ENCODE measurements at places on chromosomes 2 and 18. TPM values are rescaled to one million over a fixed set of nuclear protein-coding genes. Genes with fewer than 3 reads are reported as not detected.
A peak's percentile ranks its signal among the peaks of the same experiment; 100 is the strongest.

ABCG8 gene
- polyA plus RNA-seq = 10.5 TPM

LYG2 gene
- 0.10 TPM for polyA plus RNA-seq

DNA sequence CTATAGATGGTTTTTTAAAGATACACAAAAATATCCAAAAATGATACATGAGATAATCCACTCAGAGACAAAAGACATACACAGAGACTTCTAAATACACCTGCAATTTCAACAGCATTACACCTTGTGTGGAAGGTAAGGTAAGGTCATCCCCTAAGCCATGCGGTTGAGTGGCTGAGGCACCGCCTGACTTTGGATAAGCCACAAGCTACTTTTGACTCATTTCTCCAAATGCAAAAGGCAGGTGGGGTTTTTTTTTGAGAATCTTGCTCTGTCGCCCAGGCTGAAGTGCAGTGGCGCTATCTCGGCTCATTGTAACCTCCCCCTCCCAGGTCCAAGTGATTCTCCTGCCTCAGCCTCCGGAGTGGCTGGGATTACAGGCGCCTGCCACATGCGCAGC, 13.1 kb downstream of the AP1S3 start:
- DNase-seq = no peak

DNA sequence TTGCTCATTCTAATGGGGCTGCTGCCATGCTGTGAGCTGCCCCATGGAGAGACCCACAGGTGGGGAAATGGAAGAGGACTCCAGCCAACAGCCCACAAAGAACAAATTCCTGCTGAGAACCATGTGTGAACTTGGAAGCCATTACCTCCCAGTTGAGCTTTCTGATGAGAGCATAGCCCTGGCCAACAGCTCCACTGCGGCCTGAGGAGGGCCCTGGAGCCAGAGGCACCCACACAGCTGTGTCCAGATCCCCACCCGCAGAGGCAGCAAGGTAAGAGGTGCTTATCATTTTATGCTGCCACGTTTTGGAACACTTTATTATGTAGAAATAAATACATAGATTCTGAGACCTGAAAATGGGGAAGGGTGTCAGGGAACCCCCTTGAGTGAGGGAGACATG, 44.2 kb upstream of the OTOS start:
- DNase-seq = no peak

DNA sequence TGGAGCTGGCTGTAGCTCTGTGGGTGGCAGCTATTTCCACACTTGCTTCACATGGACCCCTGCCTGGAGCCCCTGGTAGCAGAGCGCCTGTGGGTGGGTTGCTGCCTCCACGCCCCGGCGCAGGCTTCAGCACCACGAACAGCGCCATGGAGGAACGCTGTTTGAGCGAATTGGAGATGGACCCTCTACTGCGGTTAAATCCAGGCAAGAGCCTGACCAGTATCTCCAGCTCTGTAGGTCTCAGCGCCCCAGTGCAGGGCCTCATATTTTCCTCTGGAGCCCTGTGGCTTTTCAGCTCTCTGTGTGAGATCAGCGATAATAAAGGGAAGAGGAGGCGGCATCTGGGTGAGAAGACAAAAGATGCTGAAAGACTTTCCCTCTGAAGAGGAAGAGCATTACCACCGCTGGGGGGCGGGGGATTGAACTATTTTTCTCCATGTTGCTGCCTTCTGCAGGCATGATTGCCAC, 12.0 kb downstream of the ONECUT2 start:
- no peak for DNase-seq

LRATD1 gene
- polyA plus RNA-seq = 24.6 TPM

DNA sequence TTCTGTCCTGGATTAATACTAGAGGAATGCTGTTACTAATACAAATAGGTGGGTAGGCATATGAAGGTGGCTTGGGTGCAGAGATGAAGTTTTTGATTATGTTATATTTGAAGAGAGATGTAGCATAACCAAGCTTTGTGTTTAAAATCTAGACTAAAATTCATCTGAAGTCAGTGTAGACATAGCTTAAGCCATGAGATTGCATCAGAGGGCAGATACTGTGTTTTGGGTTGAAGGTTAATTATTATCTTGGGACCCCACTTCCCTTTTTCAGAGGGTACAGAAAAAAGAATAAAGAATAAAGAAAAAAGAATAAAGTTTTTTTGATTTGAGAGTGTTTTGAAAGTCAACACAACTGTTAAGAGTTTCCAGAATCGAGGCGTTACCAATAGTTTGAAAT, 13.0 kb downstream of the PPM1B start:
- DNase-seq = no peak

DNA sequence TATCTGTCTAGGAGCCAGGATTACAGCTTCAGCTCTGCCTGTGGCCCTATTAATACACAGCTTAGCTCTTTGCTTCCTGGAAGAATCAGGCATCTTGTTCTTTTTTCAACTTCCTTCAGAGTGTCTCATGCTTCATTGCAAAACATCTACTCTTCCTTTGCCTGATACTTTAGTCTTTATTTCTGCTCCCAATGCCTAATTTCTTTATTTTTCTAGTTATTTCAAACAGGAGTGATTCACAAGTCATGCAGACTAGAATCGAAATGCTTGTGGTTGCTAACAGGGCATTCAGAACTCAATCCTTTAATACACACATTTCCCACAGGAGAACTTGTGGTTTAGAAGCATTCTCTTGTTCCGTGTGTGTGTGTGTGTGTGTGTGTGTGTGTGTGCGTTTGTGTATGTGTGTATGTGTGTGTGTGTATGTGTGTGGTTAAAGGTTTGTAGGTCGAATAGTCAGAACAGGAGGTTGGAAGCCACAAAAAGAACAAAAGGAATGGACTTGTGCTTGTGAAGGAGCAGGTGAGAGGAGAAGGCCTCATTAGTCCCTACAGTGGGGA, 28.3 kb upstream of the INSIG2 start:
- DNase-seq = no peak

GRCh38 chr2:195514365-195514764, 142.7 kb upstream of the SLC39A10 start:
- DNase-seq = no peak

ANKRD53 gene
- 2.2 TPM for polyA plus RNA-seq

DNA sequence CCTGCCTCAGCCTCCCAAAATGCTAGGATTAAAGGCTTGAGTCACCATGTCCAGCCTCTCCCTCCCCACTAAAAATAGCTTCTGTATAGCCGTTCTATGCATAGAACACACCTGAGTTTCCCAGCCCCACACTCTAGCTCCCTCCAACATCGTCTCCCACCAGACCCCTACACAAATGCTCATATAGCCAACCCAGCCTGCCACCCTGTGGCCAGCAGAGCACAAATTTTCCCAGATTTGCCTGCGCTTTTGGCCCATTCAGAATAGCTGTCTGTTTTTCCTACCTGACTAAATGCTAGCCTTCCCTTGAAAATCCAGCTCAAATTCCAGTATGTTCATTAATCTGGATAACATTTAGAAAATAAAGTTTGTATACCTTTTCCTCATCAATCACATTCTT, 22.8 kb downstream of the TRABD2A start:
- no peak for DNase-seq

MTX2 gene
- polyA plus RNA-seq = 28.1 TPM

DNA sequence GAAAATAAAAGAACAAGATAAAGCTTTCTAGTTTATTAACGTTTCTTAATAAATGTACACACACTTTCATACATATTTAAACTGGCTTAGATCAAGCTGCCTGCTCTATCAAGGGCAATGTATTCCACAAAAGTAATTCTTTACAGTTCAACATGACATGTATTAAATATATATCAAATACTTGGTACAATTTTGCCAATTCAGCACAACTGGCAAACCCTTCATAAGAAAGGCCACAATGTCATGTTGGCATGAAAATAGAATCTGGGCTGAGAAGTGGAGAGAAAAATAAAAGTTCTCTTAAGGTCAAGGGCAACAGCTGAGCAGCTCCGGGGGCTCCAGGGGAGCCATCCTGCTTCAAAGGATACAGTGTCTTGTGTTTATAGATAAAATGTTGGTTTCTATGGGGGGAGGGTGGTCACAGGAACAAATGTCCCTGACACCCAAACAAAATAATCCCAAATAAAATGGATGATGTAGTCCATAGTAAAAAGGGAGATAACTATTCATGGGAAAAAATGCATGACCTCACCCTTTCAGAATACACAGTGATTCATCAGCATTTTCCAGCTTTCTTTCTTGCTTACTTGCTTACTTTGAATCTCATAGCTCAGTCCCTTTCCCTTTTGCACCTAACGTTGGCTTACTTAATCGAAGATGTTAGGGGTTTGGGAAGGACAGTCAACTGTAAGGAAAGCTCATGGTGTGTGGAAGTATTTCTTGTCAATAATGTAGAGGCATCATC, 494.9 kb downstream of the NYAP2 start:
- no peak for DNase-seq

DNA sequence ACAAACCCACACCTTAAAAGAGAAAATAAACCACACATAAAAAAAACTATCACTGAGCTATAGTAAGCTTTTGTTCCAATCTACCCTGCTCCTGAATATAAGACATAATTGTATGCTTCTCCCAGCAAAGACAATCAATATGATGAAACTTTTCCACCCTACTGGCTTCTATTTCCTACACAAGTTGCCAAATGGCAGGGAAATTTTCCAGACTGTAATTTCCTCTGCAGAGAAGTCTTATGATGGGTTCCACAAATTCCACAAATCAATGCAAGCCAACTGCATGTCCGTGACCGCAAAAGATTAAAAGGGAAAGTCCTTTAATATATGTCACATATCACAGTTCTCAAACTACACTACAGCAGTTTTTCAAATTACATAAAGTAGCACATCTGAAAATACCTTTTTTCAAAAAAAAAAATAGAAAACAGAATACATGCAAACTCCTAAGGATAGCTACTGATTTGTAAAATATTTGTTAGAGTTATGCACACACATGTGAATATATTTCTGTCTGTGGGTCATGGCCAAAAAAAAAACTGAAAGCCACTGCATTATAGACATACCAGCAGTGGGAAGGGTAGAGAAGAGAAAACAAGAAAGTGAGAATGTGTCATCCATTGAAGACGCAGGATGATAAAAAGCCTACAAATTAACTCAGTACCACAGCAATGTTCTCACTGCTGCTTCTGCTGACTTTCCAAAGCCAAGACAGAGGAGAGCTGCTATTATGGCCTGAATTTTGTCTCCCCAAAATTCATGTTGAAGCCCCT, 61.4 kb downstream of the RPL31 start:
- DNase-seq = no peak

- DNase-seq = no peak
Measured at GRCh38 chr2:43461453-43462073, 134.3 kb downstream of the THADA start.

DNA sequence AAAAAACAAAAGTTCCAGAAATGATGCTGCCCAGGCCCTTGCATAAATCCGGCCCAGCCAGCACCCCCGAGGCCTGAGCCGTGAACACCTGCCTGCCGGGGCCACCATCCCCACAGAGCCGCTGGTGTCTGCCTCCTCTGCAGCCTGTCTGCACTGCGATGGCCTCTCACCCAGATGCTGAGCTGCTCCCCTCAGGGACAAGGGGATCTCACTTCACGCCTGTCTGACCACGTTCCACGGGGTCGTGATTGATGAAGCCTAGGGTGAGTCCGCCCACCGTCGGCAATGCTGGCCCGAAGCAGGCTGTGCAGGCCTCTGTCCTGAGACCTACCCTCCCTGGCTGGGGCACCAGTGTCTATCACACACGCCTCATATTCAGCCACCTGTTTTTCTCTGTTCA, 444.2 kb downstream of the EIPR1 start:
- DNase-seq = no peak

INPP5D gene
- 5.9 TPM for polyA plus RNA-seq

DNA sequence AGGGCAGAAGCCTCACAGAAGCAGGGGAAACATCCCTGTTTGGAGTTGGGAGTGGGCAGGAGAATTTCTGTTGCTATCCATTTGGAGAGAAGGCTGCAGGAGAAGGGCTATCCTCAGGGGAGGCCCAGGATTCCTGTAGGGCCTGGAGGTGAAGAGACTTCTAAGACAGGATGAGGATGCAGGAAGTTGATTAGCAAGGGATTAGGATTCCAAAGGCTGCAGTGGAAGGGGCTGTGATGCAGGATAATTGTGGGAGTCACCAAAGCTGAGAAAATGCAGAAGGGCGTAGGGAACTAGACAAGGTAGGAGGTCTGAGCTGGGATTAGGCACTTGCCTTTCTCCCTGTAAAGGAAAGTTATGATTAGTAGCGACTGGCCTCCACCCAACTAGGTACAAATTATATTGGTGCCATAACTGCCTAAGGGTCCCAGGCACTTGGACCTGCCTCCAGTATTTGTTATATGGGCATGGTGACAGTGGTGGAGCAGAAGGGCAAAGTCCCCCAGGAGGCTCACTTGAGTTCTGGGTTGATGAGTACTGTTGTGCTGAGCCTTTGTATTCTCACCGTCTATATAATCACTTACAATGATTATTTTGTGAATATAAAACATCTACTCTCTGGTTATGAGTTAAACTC, 96.4 kb upstream of the MSTN start:
- DNase-seq = no peak

SLC5A7 gene
- polyA plus RNA-seq = not detected

CHRND gene
- 0.53 TPM for polyA plus RNA-seq

DNA sequence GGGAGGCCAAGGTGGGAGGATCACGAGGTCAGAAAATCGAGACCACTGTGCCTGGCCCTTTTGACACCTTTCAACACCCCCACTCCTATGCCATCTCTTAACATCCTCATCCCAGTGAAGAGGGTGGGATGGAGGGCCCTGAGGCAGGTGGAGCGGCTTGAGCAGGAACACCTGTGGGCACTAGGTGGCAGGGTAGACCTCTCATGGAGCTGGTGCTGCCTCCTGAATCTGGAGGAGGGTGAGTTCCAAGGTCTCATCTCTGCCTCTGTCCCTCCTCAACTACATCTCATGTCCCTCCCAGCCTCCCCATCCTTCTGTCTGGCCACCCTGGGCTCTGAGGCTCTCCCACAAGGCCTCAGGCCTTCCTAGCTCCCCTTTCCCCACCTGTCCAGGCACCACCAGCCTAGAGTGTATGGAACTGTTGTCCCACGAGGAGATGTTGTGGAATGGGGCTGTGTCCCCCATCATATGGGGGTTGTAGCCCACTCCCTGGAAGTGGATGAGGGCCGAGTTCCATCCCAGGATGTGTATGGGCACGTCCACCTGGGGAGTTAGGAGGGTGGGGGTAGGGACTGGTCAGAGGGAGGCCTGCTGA, 17.0 kb upstream of the CRYBA2 start:
- DNase-seq = peak; percentile 61

GRCh38 chr18:33123862-33124518, 316.5 kb downstream of the CCDC178 start:
- DNase-seq = no peak

- no peak for DNase-seq
Measured at GRCh38 chr2:214558341-214558740, 147.5 kb downstream of the VWC2L start.

DNA sequence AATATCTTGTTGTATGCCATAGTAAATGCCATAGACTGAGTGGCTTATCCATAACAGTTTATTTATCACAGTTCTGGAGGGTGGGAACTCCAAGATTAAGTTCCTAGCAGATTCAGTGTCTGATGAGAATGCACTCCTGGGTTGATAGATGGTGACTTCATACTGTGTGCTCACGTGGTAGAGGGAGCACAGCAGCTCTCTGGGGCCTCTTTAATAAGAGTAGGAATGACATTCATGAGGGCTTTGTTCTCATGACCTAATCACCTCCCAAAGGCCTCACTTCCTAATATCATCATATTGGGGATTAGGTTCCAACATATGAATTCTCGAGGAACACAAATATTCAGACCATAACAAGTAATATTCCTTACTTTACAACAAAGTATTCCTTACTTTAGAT, 98.1 kb upstream of the SH3BP4 start:
- no peak for DNase-seq
